GM23248 (cell line): ENCODE measurements at places on chromosomes 2 and 18.
A peak's percentile ranks its signal among the peaks of the same experiment; 100 is the strongest.

DNA sequence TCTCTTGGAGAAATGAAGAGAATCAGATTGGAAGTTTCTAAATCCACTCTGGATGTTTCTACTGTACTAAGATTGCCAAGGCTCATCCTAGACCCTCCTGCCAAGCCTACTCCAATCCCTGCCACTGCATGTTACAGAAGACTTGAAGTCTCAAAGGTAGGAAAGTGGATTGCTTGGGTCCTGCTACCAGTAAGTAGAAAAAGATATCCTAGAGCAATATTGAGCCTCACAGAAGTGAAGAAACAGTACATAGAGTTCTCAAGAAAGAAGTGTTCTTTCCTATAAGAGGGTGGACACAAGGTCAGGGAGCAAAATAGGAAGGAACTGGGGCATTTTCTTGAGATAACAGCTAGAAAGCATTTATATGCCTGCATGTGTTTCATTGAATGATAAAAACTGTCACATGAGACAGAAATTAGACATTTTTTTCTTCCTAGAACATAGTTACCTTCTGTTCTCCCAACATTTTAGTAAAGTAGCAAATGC lies 232.9 kb downstream of the RBM43 start:
- DNase-seq: no peak

GRCh38 chr18:13500227-13500865 lies 226.0 kb downstream of the FAM210A start:
- peak; percentile 88 for DNase-seq

- DNase-seq: no peak
These were observed 66.3 kb upstream of the NABP1 start for GRCh38 chr2:191611614-191612013.

GRCh38 chr18:30595942-30596341 lies 446.6 kb downstream of the DSC3 start:
- no peak for DNase-seq

- no peak for DNase-seq
These were observed 136.2 kb downstream of the BCL2 start for GRCh38 chr18:63183378-63183777.
